ENCODE measurements at places on chromosomes 7 and 10.

DNA sequence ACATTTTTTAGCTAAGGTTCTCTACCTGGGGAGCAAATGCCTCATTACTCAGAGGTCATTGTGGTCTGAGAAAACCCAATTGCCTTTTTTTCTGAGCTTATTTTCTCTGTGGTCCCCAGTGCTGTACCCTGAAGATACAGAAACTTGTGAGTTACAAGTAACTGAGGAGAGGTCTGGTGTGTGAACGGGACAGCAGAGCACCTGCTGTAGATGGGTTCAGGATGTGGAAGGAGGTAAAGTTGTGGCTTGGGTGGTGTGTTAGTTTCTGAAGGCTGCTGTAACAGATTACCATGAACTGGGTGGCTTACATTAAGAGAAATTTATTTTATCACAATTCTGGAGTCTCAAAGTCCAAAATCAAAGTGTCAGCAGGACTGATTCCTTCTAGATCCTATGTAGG, 449.1 kb upstream of the NRP1 start:
- DNase-seq: no peak

GRCh38 chr10:125166658-125167057, 6.3 kb upstream of the CTBP2 start:
- no peak for DNase-seq

DNA sequence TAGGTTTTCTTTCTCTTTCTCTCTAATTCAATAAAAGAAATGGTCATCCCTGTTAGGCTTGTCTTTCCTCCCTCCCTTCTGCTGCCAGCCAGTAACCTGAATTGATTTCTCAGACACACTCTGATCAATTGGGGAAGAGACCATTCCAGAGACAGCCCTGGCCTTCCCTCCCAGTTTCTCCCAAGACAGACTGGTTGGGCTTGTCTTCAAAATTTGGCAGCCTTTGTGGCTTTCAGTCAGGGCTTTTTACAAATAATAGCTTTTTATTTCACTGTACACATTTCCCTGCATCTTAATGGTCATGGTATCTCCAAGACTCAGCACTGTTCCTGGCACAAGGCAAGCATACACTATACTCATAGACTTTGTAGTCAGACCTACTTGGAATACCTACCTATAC, 33.9 kb downstream of the BCAP29 start:
- no peak for DNase-seq

- no peak for DNase-seq
These were observed 9.8 kb upstream of the PLAC9 start for GRCh38 chr10:80122746-80123145.

- DNase-seq: no peak
These were observed 34.2 kb downstream of the PARD3 start for GRCh38 chr10:34780818-34781380.

DNA sequence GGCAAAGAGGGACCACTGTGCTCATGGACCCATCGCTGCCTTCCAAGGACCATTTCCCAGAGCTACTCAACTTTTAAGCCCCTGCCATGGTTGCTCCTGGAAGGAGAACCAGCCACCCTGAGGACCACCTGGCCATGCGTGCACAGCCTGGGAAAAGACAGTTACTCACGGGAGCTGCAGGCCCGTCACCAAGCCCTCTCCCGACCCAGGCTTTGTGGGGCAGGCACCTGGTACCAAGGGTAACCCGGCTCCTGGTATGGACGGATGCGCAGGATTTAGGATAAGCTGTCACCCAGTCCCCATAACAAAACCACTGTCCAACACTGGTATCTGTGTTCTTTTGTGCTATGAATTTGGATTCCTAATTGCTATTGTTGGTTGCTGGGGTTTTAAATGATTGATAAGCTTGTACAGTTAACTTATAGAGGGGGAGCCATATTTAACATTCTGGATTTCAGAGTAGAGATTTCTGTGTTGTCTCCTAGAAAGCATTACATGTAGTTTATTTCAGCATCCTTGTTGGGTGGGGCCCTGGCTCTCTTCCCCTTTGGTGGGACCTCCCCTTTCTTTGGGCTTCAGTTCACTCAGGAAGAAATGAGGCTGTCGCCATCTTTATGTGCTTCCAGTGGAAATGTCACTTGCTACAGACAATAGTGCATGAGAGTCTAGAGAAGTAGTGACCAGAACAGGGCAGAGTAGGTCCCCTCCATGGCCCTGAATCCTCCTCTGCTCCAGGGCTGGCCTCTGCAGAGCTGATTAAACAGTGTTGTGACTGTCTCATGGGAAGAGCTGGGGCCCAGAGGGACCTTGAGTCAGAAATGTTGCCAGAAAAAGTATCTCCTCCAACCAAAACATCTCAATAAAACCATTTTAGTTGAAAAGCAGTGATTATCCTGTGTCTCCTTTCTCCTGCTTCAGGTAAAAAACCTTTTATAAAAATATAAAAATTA, 19.4 kb downstream of the LAT2 start:
- DNase-seq: no peak

- no peak for DNase-seq
These were observed 28.0 kb downstream of the CHST12 start for GRCh38 chr7:2431260-2431867.

- DNase-seq: no peak
These were observed 67.6 kb downstream of the FAM53B start for GRCh38 chr10:124676416-124677062.

GRCh38 chr7:121341933-121342332, 13.1 kb downstream of the WNT16 start:
- no peak for DNase-seq

GRCh38 chr7:71868797-71869196, 543.3 kb downstream of the CALN1 start:
- DNase-seq: peak; percentile 48

GRCh38 chr10:113161066-113161465, 211.0 kb downstream of the TCF7L2 start:
- DNase-seq: no peak

DNA sequence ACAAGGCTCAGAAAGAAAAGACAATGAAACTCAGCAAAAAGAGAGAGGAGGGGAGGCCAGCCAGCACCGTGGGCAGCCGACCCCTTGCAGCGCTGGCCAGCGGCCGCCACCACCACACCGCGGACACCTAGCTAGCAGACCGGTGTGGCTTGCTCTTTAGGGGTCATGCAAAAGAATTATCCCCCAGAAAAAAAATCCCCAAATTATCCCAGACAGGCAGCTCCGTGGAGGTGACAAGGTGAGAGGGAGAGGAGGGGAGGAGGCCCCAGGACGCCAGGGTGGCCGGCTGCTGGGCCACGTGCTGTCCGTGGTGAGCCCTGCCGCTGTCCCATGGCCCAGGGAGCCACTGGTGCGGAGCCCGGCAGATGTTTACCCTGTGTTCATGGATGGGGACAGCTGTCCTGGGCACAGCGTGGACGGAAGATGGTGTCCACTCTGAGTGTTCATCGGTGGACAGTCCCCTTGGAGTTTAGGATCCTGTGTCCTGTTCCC, 16.5 kb downstream of the YKT6 start:
- DNase-seq: no peak

DNA sequence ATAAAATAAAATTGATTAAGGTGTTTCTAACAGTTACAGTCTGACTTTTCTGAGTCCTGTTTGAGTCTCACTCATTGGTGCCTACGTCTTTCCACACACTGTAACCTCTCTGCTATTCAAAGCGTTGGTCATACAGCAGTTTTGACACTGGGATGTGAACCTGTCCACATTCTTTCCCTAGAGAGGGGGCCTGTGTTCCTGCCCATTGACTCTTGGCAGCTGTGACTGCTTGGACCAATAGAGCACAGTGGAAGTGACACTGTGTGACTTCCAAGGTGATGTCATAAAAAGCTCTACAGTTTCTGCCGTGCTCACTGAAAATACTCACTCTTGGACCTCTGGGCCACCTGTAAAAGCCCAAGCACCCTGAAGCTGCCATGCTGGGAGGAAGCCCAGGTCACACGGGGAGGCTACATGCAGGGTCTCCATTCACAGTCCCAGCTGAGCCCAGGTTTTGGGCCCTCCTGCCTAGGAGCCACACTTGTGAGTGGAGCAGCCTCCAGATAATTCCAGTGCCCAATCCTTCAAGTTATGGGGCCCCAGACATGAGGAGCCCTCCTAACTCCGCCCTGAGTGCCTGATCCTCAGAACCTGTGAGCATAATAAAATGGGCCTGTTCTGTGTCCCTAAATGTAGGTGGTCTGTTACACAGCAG, 704 bp upstream of the ANTXRL start:
- no peak for DNase-seq

Measured in epithelial cell of esophagus (primary cell).